Naive thymus-derived CD4-positive, alpha-beta T cell (primary cell): ENCODE measurements at places on chromosomes 11 and 22. TPM values are rescaled to one million over a fixed set of nuclear protein-coding genes. Genes with fewer than 3 reads are reported as not detected.
A peak's percentile ranks its signal among the peaks of the same experiment; 100 is the strongest.

DNA sequence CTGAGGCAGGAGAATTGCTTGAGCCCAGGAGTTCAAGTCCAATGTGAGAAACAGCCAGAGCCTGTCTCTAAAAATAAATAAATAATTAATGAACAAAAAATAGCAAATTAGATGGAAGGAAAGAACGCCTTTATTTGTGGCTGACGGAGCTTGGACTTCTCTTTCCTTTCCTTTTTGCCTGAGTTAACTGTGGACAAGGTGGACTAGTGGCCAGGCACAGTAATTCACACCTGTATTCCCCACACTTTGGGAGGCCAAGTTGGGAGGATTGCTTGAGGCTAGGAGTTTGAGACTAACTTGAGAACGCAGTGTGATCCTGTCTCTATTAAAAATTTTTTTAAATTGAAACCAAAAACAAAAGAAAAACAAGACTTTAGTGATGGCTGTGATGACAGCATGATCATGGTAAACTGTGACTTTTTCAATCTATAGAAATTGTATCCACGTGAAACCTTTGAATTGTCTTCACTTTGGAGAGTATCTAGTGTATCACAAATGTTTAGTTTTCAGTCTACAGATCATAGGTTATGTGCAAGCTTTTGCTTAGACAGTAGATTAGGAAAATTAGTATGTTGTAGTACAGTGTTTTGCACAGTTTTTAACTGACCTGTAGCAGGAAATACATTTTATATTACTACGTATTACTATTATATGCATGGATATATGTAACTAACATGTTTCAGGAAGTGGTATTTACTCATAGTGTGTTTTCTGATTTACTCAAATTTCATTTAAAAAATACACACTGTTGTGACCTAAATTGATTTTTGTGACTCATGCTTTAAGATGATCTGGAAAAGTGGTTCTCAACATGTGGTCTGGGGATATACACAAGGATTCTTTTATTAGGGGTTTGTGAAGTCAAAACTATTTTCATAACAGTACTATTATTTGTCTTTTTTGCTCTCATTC is 42.1 kb downstream of the KDM2A start:
- H3K36me3 ChIP-seq, result no peaks in the 10 kb centered on the region
- H3K27ac ChIP-seq, result no peak overlapping the region
- no peak for DNase-seq
- no peaks in the 10 kb centered on the region for H3K4me1 ChIP-seq

DNA sequence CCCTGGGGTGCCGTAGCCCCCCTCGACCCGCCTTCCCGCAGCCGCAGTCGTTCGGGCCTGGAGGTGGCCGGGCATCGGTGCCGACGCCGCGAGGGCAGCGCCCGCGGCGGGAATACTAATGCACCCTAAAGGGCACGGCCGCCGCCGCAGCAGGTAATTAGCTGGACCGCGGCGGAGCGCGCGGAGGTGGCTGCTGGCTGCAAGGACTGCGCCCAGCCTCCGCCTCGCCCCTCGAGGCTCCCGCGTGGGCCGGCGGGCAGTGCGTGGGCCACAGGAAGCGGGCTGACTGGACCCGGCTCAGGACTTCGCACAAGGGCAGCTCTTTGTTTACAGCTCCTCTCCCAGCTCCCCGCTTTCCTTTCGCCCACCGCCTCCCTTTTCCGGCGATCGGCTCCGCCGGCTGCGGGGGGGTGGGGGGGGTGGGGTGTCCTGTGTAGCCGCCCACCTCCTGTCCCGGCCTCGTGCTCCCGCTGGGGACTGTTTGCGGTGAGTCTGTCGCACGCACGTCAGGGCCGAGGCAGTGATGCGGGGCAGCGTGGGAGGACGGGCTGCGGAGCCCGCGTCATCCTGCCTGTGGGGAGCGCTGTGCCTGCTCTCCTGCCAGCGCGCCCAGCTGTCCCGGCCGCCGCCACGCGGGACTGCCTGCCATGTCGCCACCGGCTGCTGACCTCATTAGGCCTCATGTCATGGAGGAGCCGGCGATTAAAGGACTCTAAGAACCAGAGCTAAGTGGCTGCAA is 53.2 kb downstream of the GRIK4 start:
- peaks cover 4% of the 10 kb centered on the region for H3K27me3 ChIP-seq
- H3K4me3 ChIP-seq, result no peak overlapping the region
- DNase-seq, result no peak
- no peak overlapping the region for H3K27ac ChIP-seq

DNA sequence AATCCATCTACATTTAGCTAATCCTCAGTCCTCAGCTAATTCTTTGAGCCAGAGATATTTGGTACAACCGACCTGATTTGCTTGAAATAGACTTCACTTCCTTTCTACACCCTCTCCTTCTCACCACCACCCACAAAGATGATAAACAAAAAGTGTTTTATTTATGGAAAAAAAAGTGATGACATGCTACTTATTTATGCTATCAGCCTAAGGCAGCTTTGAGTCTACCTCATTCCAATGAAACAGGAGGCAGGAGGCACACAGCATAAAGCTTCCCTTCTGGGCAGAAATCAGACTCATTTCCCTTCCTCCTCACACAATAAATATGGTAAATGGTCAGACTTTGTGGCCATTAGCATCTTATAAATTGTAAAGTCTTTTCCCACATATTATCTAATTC is 325.7 kb downstream of the SOX6 start:
- H3K27ac ChIP-seq, result no peak overlapping the region
- H3K27me3 ChIP-seq, result no peaks in the 10 kb centered on the region
- no peak overlapping the region for H3K4me3 ChIP-seq
- no peaks in the 10 kb centered on the region for H3K36me3 ChIP-seq
- DNase-seq, result no peak
- H3K4me1 ChIP-seq, result no peaks in the 10 kb centered on the region

The HEPHL1 gene
- not detected for total RNA-seq

- no peaks in the 10 kb centered on the region for H3K27me3 ChIP-seq
- peak within 1 kb of the TSS; percentile 76 for H3K27ac ChIP-seq
- H3K4me1 ChIP-seq, result peaks cover 8% of the 10 kb centered on the region
- no peaks in the 10 kb centered on the region for H3K36me3 ChIP-seq
- peak within 1 kb of the TSS; percentile 82 for H3K4me3 ChIP-seq
These were observed at the start of gene CLTCL1 for GRCh38 chr22:19291580-19292457. CLTCL1 (minus strand) TSS chr22:19291719; CDS start chr22:19291641, 78 bp downstream.

DNA sequence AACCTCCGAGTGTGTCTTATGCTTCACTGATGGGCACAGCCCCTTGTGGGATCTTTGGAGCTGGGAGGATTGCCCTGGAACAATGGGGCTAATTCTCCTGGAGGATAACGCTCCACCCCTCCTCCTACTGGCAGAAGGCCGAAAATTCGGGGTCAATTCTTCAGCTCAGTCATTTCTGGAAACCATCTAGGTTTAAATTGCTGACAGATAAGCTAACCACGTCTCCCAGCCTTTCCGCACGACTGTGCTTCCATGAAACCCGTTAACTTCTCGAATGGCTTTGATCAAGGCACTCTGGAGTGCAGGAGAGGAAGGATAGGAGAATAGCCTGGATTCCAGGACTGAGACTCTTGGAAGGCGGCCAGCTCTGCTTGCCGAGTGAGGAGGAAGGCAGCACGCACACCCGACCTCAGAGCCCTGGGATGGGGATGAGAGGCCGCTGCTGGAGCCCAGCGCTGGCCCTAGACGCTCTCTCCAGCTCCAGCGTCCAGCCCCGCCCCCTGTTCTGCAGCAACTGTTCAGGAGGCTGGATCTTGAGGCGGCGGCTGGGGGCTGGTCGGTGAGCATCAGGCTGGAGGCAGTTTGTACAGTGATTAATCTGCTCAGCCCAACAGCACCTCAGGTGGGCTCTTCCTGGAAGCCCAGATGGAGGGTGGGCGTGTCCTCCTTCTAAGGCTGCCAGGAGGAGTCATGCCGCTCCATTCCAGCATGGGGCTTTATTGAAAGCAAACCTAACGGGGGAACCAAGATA is 176.7 kb upstream of the NCAM1 start:
- no peaks in the 10 kb centered on the region for H3K4me1 ChIP-seq
- H3K4me3 ChIP-seq, result no peak overlapping the region
- no peak for DNase-seq
- no peak overlapping the region for H3K27ac ChIP-seq
- H3K36me3 ChIP-seq, result no peaks in the 10 kb centered on the region
- no peaks in the 10 kb centered on the region for H3K27me3 ChIP-seq

The NFAM1 gene
- total RNA-seq, result 40.3 TPM

The OR8D2 gene
- not detected for total RNA-seq

The IRF7 gene
- 57.0 TPM for total RNA-seq
